Anterior cingulate cortex (tissue), 58 donors: ENCODE measurements at places on chromosomes 11 and 22.

DNA sequence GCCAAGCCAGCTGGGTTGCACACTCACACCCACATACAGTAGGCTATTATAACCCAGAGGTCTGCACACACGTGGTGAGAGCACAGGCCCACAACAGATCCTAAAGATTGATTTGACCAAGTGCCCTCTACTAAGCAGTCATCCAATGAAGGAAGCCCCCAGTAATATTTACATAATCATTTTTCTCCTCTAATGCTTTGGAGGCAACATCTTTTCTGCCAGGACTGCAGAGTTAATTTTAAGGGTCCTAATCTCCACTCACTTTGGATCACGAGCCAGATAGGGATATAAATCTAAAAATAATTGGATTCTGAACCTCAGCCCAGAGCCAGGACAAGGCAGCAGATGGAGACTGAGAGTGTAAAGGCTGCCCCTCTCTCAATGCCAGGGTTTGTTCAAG is 49.1 kb upstream of the MTNR1B start:
- no peak for DNase-seq

DNA sequence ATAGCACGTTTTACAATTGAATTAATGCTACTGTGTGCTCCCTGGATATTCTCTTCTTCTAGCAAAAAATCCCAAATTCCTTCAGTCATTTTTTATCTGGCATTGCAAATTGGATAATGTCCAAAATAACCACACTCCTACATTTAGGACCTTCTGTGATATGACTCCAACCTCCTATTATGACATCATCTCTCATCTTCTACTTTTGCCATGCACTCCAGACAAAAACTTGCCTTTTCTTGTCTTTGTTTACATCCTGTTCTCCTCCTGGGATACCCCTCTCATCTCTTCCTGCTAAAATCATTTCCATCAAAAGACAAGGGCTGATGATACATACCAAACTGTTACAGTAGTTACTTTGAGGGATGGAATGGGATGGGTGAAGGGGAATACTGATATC is 20.6 kb upstream of the TMEM218 start:
- DNase-seq: no peak

- DNase-seq: peak; percentile 17
Observed at GRCh38 chr22:38774496-38775166, 18.8 kb upstream of the SUN2 start.

- no peak for DNase-seq
Observed at GRCh38 chr11:117946156-117946841, 17.1 kb upstream of the TMPRSS13 start.

DNA sequence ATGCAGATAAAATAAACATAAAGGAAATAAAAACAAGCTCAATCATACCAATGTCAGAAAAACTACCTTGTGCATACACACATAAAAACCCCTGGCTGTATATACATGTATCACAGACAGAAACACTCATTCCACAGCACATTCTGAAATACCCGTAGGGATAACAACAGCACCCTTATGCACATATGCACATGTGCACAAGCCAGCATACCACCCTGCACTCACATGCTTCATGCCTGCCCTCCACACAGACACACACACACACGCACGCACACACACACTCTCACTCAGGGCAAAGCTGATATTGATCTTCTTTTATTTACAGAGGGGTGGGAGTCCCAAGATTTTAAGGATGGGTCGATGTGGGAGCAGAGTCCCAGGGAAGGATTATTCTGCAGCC is 92.1 kb downstream of the CSNK2A3 start:
- no peak for DNase-seq

GRCh38 chr22:28231441-28231840 is 312.4 kb upstream of the PITPNB start:
- DNase-seq: no peak

GRCh38 chr22:47472636-47473035 is 710.2 kb downstream of the TBC1D22A start:
- DNase-seq: no peak

GRCh38 chr22:37801946-37802309 is 5.8 kb upstream of the GCAT start:
- DNase-seq: no peak

GRCh38 chr11:89516496-89516895 is 25.3 kb upstream of the NOX4 start:
- DNase-seq: no peak

GRCh38 chr11:75514596-75514995 is 11.1 kb downstream of the GDPD5 start:
- DNase-seq: no peak
